WTC11 (cell line): ENCODE measurements at places on chromosomes 7 and 10. TPM values are rescaled to one million over a fixed set of nuclear protein-coding genes. Genes with fewer than 3 reads are reported as not detected.

The SMARCD3 gene
- total RNA-seq: 5.8 to 9.0 TPM (median 5.9 TPM) in 3 replicates

The ADRA2A gene
- 1.7 to 2.1 TPM (median 1.7 TPM) in 3 replicates for total RNA-seq

The VWDE gene
- 21.0 to 25.1 TPM (median 23.1 TPM) in 3 replicates for total RNA-seq

GRCh38 chr10:60517805-60518204, 128.1 kb upstream of the ANK3 start:
- H3K27ac ChIP-seq: no peak overlapping the region
- no peaks in the 10 kb centered on the region for H3K27me3 ChIP-seq
- no peak for DNase-seq

DNA sequence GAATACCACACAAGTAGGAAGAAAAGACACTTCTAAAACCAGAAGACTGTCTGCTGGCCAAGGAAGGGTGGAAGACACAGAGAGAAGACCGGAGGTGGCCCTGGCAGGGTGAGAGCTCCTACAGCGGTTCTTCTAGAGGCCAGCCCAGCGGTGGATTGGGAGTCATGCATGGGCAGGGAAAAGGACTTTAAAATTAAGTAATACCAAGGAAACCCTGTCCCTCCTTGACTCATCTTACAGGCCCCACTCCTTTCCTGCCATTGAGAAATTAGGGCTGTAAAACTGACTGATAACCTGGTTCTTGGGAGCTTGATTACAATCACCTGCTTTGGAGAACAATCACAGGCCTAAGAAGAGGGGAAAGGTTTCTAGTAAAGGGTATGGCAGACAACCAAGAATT, 16.1 kb downstream of the CALML3 start:
- DNase-seq: no peak
- peaks cover 16% of the 10 kb centered on the region for H3K36me3 ChIP-seq
- no peak overlapping the region for H3K4me3 ChIP-seq
- H3K27me3 ChIP-seq: no peaks in the 10 kb centered on the region
- no peak overlapping the region for H3K27ac ChIP-seq
- H3K4me1 ChIP-seq: peaks cover 6% of the 10 kb centered on the region

DNA sequence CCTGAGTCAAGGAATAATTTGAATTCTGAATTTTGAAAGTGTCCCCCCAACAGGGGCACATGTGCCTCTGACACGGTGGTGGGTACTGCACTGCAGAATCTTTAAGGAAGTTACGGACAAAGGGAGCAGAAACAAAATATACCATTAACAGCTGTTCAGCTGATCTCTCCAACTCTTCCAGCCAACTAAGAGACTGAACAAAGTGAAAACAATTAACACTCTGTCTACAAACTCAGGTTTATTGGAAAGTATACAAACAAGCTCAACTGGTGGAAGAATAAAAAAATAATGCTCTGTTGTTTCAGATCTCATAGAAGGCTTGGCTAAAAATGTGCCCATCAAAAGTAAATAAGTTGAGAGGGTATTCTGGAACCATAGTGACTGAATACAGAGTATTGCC, 34.4 kb downstream of the ASB4 start:
- no peak overlapping the region for H3K27ac ChIP-seq
- DNase-seq: no peak
- no peak overlapping the region for H3K4me3 ChIP-seq
- peaks cover 4% of the 10 kb centered on the region for H3K27me3 ChIP-seq

DNA sequence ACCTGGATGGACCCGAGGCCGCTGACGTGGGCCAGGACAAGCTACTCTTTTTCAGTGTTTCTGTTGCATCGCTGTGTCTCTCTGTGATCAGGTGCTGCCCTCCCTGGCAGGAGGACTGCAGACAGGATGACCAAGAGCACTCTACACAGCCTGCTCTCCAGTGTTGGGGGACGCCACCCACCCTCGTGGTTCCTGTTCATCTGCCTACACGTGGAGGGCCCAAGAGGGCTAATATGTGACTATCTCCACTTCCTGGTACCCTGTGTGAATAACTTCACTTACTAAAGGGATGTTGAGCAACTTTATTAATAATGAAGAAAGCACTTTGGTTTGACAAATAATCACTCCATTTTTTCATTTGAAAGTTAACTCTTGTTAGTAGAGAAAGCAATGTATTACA, 101.3 kb downstream of the EGFR start:
- no peaks in the 10 kb centered on the region for H3K27me3 ChIP-seq
- H3K36me3 ChIP-seq: no peaks in the 10 kb centered on the region
- H3K27ac ChIP-seq: no peak overlapping the region
- no peak overlapping the region for H3K4me3 ChIP-seq

GRCh38 chr7:46486256-46487206, 565.5 kb upstream of the IGFBP3 start:
- H3K4me3 ChIP-seq: no peak overlapping the region
- no peaks in the 10 kb centered on the region for H3K36me3 ChIP-seq
